ENCODE measurements at places on chromosomes 2 and 18.

DNA sequence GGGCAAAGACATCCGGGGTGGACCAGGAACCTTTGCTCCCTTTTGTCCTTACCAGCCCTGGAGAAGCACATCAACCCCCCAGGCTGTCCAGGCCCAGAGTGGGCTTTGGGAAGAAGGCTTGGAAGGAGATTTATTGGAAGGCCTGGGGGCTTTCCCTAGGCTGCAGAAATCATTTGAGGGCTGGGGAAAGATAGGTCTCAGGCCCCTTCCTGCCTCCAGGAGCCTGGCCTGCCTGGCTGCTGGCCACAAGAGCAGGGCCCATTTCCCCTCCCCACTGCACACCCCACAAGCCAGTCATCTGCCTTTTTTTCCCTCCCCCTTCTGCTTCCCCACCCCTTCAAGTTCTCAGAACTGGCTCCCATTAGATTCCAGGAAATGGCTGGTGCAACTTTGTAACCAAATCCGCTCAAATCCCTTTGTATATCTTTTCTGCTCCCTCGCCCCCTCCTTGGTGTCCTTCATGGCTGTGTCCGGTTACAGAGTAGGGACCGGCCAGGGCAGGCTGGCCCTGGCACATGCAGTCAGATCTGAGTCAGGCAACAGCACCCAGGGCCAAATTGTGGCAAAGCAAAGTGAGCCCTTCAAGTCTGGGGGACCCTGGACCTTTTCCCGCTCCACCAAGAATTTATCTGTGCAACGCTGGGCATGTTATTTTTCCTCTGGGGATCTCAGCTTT is 20.8 kb upstream of the TNP1 start:
- no peak for DNase-seq

- DNase-seq = no peak
Measured at GRCh38 chr2:73091696-73092095, 20.2 kb upstream of the SFXN5 start.

GRCh38 chr18:26196605-26197004 is 29.6 kb upstream of the TAF4B start:
- no peak for DNase-seq

GRCh38 chr18:41532344-41533086 is 422.5 kb upstream of the PIK3C3 start:
- no peak for DNase-seq

GRCh38 chr2:164523009-164523408 is 98.3 kb downstream of the GRB14 start:
- DNase-seq = no peak

GRCh38 chr2:215716956-215717355 is 281.1 kb upstream of the FN1 start:
- DNase-seq = no peak

- DNase-seq = no peak
Measured at GRCh38 chr18:73409242-73409641, 541.5 kb upstream of the NETO1 start.

DNA sequence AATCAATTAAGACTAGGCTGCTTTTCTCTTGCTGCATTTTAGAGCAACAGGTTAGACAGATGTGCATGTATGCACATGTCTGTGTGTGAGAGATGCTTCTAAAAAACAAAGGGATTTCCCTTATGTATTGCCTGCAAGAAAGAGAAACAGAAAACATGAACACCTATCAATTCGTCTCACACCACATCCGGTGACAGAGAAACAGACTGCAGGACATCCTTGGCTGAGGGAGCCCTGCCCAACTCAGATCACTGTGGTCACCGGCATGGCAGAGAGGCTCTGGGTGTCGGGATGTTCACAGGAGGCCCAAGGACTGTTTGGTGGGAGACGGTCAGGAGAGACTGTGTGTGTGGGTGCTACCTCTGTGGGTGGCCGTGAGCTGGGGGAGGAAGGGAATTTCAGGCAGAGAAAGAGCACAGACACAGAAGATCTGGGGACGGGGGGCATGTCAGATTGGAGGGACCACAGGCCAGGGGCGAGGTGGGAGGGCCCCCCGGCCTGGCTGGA is 24.9 kb downstream of the FHL2 start:
- no peak for DNase-seq

GRCh38 chr2:201999279-201999678 is 34.4 kb upstream of the FZD7 start:
- DNase-seq = peak; percentile 74

DNA sequence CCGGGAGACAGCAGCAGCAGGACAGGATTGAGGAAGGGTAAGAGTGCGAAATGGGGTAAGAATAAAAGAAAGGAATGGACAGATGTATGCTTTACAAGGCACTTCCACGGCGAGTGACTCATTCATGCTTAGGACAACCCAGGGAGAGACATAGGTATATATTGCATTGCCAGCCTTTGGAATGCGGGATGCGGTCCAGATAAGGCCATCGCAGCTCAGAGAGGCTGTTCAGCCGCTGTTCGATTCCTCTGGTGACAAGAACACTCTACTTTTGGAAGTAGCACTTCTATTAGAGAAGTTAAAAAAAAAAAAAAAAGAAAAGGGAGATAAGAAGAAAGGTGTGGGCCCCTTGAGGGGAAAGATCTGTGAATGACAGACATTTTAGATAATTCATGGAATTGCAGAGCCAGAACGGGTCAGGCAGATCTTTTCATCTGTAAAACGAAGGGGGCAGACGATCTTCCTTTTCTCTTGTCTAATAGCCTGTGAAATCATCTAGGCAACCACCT is 819 bp upstream of the NCOA1 start:
- no peak for DNase-seq

DNA sequence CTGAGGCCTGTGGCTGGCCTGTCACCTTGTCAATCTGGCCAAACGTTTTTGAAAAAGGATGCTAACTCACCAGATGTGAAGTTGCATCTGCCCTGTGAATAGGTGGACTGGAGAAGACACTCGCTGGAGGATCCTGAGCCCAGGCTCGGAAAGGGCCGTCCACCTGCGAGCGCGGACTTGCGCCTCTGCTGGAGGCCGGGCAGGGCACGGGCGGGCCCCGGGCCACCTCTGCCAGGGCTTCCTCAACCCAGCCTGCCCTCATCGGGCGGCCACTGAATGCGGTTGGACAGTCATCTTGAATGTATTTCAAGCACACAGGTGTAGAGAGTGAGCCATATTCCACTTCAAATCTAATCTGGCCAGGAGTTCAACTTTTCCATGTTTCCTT is 83.9 kb downstream of the FAM210A start:
- DNase-seq = no peak

DNA sequence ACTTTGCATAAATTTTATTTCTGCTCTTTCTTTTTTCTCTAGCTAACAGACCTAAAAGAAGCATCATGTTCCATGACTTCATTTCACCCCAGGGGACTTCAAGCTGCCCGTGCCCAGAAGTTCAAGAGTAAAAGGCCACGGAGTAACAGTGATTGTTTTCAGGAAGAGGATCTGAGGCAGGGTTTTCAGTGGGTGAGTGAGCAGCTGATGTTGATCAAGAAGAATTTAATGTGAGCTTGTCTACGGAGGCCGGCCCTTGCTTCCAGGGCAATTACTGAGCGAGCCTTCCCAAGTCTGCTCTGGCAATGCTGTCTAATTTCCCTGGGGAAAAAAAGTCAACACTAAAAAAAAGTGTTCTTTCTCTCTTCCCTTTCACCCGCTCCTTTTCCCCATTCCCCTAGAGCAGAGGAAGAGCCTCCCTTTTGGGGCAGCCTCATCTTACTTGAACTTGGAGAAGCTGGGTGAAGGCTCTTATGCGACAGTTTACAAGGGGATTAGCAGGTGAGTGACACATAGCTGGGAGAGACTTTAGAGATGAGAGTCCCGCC is 1.2 kb downstream of the CDK15 start:
- peak; percentile 48 for DNase-seq

- no peak for DNase-seq
Measured at GRCh38 chr18:39380186-39380725, 1814.7 kb upstream of the CELF4 start.

DNA sequence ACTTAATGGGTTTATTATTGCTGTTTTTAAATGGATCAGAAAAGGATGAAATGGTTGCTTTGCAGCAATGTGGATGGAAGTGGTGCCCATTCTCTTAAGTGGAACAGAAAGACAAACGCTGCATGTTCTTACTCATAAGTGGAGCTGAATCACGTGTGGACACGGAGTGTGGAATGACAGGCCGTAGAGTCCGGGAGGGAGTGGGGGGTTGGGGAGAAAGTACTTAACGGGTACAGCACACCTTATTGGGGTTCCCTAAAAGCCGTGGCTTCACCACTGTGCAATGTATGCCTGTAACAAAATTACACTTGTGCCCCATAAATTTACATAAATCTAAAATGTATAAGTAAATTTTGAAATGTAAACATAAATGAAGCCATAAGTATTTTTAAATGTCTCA is 64.0 kb upstream of the CTDP1 start:
- no peak for DNase-seq

DNA sequence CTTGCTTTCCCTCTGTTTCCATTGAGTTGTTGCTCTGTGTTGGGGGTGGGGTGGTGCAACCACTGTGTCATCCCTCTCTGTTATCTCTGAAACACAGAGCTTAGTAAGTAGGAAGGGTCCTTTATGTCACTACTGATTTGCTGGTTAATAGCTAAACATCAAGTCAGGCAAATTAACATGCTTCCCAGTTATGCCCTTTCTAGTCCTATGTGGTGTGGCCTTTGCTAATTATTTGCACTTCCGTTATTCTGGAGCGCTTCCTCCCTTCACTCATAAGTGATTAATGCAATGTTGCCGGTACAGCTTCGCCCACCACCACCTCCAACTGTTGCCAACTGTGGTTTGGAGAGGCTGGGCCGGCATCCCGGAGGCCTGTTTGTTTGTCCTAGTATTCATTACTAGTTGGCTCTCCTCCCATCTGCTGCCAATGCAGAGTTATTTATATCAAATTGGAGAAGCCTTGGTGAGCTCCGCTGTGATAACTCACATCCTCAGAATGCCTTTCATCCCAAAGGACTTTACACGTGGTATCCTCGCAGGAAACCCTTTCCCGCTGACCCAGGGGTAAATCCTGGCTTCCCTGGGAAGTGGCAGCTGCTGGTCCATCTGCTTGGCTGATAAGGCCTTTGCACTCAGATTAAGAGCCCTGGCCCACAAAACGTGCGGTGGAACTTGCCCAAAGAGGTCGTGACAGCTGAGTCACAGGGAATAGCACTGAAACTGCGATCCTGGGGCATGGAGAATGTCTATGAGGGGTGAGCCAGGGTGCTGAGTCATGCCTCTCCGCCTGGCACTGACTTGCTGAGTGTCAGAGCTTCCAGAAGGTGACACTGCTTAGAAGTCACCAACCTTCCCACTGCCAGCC is 72.0 kb upstream of the ZCCHC2 start:
- DNase-seq = peak; percentile 87

- no peak for DNase-seq
Measured at GRCh38 chr2:234022424-234022823, 28.1 kb upstream of the SPP2 start.
